Stimulated activated CD4-positive, alpha-beta T cell treated with anti-CD3 and anti-CD28 coated beads, TNF-alpha, amount 100 ng/mL, for 48 hours (primary cell): ENCODE measurements at places on chromosomes 4 and X.

DNA sequence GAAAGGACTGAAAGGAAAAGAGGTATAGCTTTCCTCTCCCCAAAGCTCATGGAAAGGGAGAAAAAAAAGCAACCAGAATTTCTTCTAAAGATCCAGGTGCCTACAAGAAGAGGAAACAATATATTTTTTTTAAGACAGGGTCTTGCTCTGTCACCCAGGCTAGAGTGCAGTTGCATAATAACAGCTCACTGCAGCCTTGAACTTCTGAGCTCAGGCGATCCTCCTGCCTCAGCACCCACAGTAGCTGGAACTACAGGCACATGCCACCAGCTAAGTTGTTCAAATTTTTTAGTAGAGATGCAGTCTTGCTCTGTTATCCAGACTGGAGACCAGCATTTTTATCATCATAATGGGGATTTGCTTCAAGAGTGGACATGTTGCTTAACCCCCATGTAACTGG lies 30.5 kb upstream of the BBS12 start:
- no peak for DNase-seq

- DNase-seq = no peak
Observed at GRCh38 chrX:102837847-102838246, 99.2 kb upstream of the RAB40AL start.

GRCh38 chrX:131394384-131394783 lies 105.3 kb upstream of the IGSF1 start:
- no peak for DNase-seq

DNA sequence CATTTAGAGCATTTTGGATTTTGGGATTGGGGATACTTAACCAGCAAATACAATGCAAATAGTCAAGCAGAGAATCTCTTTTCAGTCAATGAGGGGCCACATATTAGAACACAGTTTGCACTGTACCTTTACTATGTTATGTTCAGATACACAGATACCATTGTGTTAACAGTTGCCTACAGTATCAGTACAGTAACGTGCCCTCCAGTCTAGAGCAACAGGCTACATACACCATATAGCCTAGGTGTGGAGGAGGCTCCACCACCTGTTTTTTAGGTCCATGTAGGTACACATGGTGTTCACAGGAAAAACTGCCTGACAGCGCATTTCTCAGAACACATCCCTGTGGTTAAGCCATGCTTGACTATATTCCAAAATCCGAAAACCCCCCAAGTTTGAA lies 9.1 kb downstream of the GRPEL1 start:
- no peak for DNase-seq

- no peak for DNase-seq
Observed at GRCh38 chrX:12965131-12965940, 9.6 kb upstream of the TMSB4X start.

DNA sequence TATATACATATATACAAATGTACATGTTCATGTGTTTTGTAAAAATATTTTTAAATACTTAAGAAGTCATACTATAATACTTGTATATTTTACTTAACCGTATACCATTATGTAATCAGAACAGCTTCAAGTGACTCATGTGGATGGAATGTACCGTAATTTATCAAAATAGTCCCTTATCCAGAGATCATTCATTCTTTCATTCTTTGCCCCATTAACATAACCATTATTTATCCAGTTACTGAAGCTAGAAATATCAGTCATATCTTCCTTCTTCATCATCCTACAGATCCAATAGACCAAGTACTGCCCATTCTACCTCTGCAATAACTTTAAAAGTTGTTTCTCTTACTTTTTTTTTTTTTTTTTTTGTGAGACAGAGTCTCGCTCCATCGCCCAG lies 164.2 kb downstream of the MAB21L2 start:
- DNase-seq = no peak

GRCh38 chr4:21032089-21032645 lies 331.9 kb downstream of the PACRGL start:
- DNase-seq = no peak

DNA sequence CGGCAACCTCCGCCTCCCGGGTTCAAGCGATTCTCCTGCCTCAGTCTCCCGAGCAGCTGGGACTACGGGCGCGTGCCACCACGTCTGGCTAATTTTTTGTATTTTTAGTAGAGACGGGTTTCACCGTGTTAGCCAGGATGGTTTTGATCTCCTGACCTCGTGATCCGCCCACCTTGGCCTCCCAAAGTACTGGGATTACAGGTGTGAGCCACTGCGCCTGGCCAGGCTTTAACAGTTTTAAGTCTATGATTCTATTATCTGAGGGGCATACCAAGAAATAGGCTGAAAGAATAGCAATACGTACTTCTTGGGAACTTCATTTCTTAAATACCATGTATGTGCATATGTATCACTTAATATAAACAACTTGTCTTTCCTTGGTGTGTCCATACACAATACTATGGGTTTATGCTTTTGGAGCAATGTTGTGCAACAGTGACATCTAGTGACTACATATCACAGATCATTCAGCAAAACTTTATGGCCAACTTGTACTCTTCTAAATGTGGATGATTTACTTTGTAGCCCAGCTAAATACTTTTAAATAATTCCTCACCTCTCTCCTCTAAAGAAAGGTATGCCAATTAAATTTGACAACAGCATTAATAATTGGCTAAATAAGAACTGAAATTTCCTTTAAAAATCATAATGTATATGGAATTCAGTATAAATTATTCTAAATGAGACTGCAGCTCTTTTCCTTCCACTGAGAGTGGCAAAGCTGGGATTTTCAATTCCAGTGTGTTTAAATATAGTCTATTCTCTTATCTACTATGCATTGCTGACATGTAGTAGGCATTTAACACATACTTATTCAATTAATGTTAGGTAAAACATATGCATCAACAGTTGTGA lies 10.4 kb downstream of the SLC9B1 start:
- no peak for DNase-seq

GRCh38 chr4:103478734-103479133 lies 241.1 kb downstream of the TACR3 start:
- DNase-seq = no peak

GRCh38 chr4:38791010-38791409 lies 8.2 kb upstream of the TLR10 start:
- no peak for DNase-seq
